ENCODE measurements at places on chromosomes 12 and 14.
A peak's percentile ranks its signal among the peaks of the same experiment; 100 is the strongest.

GRCh38 chr14:22544881-22545420 lies 44.1 kb downstream of the DAD1 start:
- peaks cover 96% of the 10 kb centered on the region for H3K36me3 ChIP-seq
- H3K4me1 ChIP-seq = peaks cover 95% of the 10 kb centered on the region
- peak overlapping the region; percentile 84 for H3K4me3 ChIP-seq
- peak; percentile 30 for DNase-seq

GRCh38 chr12:104334581-104334980 lies 31.0 kb downstream of the EID3 start:
- H3K27ac ChIP-seq = no peak overlapping the region
- no peak overlapping the region for H3K4me3 ChIP-seq
- no peaks in the 10 kb centered on the region for H3K4me1 ChIP-seq
- H3K27me3 ChIP-seq = no peaks in the 10 kb centered on the region

- peaks cover 6% of the 10 kb centered on the region for H3K27me3 ChIP-seq
- DNase-seq = no peak
- H3K27ac ChIP-seq = no peak overlapping the region
- H3K36me3 ChIP-seq = no peaks in the 10 kb centered on the region
- H3K4me1 ChIP-seq = no peaks in the 10 kb centered on the region
Observed at GRCh38 chr12:27901959-27902358, 70.6 kb downstream of the PTHLH start.

DNA sequence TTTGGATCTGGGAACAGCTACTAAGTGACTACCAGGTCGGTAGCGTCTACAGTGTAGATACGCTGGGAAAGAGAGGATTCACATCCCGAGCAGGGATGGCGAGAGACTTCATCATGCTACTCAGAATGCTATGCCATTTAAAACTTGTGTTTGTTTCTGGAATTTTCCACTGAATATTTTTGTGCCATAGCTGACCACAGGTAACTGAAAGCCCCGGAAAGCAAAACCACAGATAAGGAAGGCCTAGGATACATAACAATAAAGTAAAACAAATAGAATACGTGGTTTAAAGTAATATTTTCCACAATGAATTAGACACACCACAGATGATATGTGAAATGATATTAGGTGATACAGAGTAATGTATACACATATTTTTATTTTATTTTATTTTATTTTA lies 7.9 kb upstream of the HCAR1 start:
- no peak for DNase-seq
- no peak overlapping the region for H3K27ac ChIP-seq
- no peaks in the 10 kb centered on the region for H3K36me3 ChIP-seq
- no peaks in the 10 kb centered on the region for H3K27me3 ChIP-seq
- H3K4me1 ChIP-seq = peaks cover 11% of the 10 kb centered on the region

DNA sequence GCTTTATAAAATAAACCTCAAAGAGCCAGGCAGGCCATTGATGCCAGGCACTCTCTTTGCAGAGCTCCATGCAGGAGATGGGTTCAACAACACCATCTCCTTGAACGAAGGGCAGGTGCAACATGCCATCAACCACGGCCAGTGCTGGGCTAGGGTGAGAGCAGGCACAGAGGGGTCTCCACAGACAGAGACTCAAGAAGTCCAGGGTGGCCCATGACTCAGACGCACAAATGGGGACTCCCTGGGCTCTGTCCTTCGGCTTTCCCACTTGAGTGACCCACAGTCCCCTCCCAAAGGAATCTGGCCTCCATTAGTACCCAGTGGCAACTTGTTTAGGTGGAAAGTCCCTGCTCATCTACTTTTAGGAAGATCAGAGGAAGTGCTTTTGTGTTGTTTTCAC lies 124.4 kb upstream of the PZP start:
- H3K27ac ChIP-seq = no peak overlapping the region
- H3K36me3 ChIP-seq = peaks cover 4% of the 10 kb centered on the region
- peaks cover 8% of the 10 kb centered on the region for H3K4me1 ChIP-seq

Measured in activated CD4-positive, alpha-beta T cell treated with anti-CD3 and anti-CD28 coated beads for 36 hours (primary cell).